EH (cell line): ENCODE measurements at places on chromosomes 4 and X.
A peak's percentile ranks its signal among the peaks of the same experiment; 100 is the strongest.

DNA sequence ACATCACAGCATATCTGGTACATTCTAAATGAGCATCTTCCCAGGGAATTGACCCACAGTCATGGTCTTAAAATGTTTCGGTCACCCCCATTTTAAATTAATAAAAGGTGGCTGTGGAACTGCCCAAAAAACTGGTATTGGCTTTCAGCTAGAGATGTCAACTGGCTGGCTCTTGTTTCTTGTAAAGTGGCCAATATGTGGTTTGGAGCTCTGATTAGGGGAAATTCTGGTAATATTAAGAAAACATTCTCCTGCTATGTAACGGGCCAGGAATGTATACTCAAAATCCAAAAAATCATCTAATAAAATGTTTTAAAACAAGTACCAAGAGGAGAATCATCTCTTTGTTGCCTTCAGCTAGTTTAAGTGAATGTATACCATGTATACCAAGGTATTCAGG lies 62.0 kb upstream of the VCX2 start:
- DNase-seq = no peak

DNA sequence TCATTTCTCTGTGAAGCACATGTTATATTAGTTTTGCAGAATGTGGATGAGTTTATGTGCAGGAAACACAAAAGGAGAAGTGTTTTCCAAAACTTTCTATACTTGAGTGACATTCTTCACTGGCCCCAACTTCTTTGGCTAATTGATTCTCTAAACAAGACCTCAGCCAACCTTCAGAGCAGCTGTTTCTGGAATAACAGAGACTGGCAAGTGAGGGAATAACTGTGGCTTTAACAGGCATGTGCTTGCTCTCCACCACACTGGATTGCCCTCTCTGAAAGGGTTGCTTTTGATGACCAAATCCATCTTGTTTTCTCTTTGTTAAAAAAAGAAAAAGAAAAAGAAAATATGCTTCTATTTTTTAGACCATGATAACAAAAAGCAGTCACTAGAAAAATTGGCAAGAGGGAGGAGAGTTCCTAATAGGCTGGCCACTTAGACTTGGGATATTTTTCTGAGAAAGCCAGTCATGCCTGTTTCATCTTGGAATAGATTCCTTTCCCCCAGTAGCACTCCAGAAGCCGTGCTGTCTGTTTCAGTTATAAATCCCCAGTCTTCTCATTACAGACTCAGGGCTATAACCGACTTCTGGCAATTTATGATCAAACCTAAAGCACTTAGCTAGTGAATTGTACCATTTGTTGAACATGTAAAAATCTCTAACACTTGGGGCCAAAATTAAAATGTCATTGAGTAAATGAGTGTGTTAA lies 295.0 kb upstream of the NR3C2 start:
- no peak for DNase-seq

DNA sequence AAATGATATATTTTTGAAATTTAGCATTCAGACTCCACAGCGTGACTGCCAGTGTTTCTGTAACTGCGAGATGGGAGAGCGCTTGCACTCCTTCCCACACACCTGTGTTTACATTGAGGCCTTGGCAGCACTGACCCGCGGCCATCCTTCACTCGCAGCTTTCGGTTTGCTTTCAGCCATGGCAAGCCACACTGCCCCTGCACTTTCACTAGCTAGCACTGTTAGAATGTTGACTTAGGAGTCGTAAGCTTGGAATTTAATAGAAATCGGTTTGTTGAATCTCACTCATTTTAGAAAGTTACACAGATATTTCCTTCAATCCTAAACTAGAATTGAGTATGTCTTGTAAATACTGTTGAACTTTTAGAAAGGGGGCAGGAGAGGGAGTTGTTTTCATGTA lies 136.2 kb downstream of the CFAP299 start:
- no peak for DNase-seq

- DNase-seq = no peak
These were observed 35.6 kb downstream of the COL25A1 start for GRCh38 chr4:109266891-109267290.

DNA sequence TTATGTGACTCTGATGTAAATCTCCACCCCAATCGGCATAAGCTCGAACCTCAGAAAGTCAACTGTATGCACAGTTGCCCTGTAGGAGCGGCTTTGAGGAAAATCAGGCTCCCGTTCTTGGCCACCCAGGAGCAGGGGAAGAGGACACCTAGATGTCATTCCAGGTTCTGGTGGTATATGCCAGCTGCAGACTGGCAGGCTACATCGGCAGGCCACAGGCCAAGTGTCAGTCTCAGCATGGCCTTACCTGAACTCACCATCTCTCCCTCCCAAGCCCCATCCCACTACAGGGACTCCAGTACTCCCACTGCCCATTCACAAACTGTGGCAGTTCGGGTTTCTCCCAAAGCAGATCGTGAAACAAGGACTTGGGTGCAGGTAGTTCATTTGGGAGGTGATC lies 428.1 kb downstream of the BCOR start:
- DNase-seq = no peak

DNA sequence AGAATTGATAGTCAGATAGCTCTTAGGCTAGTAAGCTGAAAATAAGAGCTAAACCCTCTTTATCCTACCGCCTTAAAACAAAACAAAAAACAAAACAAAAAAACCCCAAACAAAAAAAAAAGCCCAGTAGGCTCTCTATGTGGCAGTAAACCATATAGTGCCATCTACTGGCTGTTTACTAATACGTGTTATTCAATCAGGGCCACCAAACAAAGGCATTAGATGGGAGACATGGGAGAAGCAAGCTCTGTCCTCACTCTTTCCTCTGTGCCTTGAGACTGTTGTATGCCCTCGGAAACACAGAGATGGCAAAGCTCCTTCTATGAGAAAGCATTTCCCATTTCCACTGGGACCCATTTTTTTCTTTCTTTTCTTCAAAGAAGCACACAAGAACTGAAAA lies 148.8 kb upstream of the MID1 start:
- DNase-seq = peak; percentile 44

GRCh38 chr4:138639018-138639741 lies 376.4 kb upstream of the NOCT start:
- DNase-seq = peak; percentile 70
